ENCODE measurements at places on chromosomes 13 and 19.

DNA sequence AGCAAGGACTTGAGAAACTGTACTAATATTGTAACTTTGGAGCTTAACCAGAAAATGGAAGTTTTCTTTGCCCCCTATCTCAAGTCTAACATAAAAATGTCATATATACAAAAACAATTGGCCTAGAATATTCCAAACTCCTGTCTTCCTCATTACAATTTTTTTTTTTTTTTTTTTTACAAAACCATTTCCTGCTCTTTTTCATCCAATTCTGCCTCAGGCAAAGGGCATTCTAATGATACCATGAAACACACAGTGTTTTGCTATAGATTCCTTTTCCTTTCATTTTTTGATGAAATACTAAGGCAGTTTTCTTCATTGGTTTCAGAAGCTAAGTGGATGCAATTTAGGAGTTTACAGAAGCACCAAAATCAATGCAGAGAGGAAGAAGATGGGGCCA lies 119.7 kb downstream of the LHFPL6 start:
- no peaks in the 10 kb centered on the region for H3K27me3 ChIP-seq
- H3K36me3 ChIP-seq, result no peaks in the 10 kb centered on the region
- no peak overlapping the region for H3K27ac ChIP-seq
- no peaks in the 10 kb centered on the region for H3K4me1 ChIP-seq
- DNase-seq, result no peak

DNA sequence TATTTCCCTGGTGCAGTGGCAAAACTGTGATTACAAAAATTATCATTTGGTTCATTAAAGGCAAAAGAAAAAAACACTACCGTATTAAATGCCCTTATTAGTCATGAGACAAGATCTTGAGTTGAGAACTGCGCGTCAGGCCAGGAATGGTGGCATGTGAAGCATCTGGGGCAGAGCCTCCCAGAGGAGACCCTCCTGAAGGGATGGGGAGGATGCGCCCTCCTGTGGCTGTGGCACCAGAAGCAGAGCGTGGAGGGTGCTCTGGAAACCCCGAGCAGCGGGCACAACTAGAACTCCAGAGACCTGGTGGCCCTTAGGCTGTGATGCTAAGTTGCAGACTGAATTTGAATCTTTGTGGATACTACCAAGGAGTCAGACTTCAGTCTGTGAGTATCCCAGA lies 11.5 kb downstream of the CUL4A start:
- H3K27ac ChIP-seq, result no peak overlapping the region
- H3K4me1 ChIP-seq, result peaks cover 4% of the 10 kb centered on the region
- no peak overlapping the region for H3K4me3 ChIP-seq
- no peaks in the 10 kb centered on the region for H3K27me3 ChIP-seq

- DNase-seq, result no peak
- H3K36me3 ChIP-seq, result no peaks in the 10 kb centered on the region
These were observed 218.1 kb upstream of the ARGLU1 start for GRCh38 chr13:106786006-106786563.

DNA sequence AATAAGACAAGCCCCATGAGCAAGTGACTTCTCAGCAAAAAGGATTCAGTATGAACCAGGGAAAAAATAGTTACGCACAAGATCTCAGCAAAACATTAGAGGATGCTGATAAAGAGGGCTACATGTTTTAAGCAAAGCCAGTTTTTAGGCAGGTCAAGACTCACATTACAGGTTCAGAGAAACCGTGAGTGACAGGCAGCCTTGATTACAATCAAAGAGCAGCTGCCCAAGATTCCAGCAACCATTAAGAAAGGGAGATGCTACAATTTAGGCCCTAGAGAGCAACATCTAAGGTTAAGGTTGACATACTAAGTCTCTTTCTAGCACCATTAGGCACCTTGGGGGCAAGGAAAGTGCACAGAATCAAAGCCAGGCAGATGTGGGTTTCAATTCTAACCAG lies 2.8 kb upstream of the SLC7A1 start:
- H3K36me3 ChIP-seq, result no peaks in the 10 kb centered on the region
- no peak overlapping the region for H3K4me3 ChIP-seq
- H3K4me1 ChIP-seq, result peaks cover 8% of the 10 kb centered on the region
- no peak overlapping the region for H3K27ac ChIP-seq
- H3K27me3 ChIP-seq, result no peaks in the 10 kb centered on the region
- no peak for DNase-seq

GRCh38 chr19:3207461-3208242 lies 16.8 kb upstream of the CELF5 start:
- H3K27me3 ChIP-seq, result no peaks in the 10 kb centered on the region
- H3K4me1 ChIP-seq, result no peaks in the 10 kb centered on the region
- no peak overlapping the region for H3K4me3 ChIP-seq
- no peak overlapping the region for H3K27ac ChIP-seq
- no peak for DNase-seq

DNA sequence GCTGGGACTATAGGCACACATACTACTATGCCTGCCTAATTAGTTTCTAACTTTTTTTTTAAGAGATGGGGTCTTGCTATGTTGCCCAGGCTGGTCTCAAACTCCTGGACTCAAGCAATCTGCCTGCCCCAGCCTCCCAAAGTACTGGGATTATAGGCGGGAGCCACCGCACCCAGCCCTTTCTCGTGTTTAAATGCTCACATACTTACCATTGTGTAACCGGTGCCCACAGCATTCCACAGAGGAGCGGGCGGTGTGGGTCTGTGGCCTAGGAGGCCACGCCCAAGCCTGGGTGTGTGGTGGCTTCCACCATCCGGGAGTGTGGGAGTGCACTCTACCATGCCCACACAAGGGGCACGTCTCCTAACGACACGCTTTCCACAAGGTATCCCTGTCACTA lies 7.7 kb downstream of the LMNB2 start:
- no peak overlapping the region for H3K27ac ChIP-seq
- peaks cover 22% of the 10 kb centered on the region for H3K36me3 ChIP-seq
- H3K4me3 ChIP-seq, result no peak overlapping the region
- no peaks in the 10 kb centered on the region for H3K4me1 ChIP-seq

- H3K27ac ChIP-seq, result no peak overlapping the region
- no peaks in the 10 kb centered on the region for H3K36me3 ChIP-seq
- no peak for DNase-seq
- peaks cover 12% of the 10 kb centered on the region for H3K27me3 ChIP-seq
- H3K4me1 ChIP-seq, result no peaks in the 10 kb centered on the region
These were observed 310.7 kb downstream of the MYO16 start for GRCh38 chr13:108940121-108940520.

GRCh38 chr13:28705461-28706083 lies 13.2 kb downstream of the SLC46A3 start:
- H3K27ac ChIP-seq, result no peak overlapping the region
- H3K4me1 ChIP-seq, result peaks cover 13% of the 10 kb centered on the region
- no peak overlapping the region for H3K4me3 ChIP-seq
- H3K36me3 ChIP-seq, result peaks cover 26% of the 10 kb centered on the region
- no peak for DNase-seq
- no peaks in the 10 kb centered on the region for H3K27me3 ChIP-seq

- no peaks in the 10 kb centered on the region for H3K27me3 ChIP-seq
- H3K4me1 ChIP-seq, result peaks cover 36% of the 10 kb centered on the region
- H3K27ac ChIP-seq, result peak overlapping the region; percentile 92
- peak overlapping the region; percentile 73 for H3K4me3 ChIP-seq
These were observed 5.6 kb downstream of the BCL3 start for GRCh38 chr19:44753932-44754749.

DNA sequence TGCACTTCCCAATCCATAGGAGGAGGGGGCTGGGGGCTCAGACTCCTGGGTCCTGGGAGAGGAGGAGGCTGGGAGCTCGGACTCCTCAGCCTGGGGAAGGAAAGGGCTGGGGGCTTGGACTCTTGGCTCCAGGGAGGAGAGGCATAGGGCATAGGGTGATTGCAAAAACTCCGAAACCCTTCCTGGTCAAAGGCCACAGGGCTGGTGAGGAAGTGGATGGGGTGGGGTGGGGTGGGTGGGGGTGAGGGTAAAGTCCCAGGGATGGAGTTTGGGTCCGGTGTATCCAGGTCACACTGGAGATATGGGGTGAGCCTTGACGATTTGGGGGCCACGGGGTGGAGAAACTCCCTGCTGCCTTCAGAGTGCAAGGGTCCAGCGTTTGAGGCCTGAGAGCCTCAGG lies 2.8 kb downstream of the MYH14 start:
- no peaks in the 10 kb centered on the region for H3K4me1 ChIP-seq
- DNase-seq, result no peak
- H3K36me3 ChIP-seq, result no peaks in the 10 kb centered on the region
- no peak overlapping the region for H3K4me3 ChIP-seq
- no peak overlapping the region for H3K27ac ChIP-seq

- H3K4me3 ChIP-seq, result peak overlapping the region; percentile 33
- H3K4me1 ChIP-seq, result peaks cover 48% of the 10 kb centered on the region
These were observed 87.2 kb upstream of the TNFSF11 start for GRCh38 chr13:42486711-42487198.

GRCh38 chr13:54165581-54166215 lies 1137.1 kb downstream of the OLFM4 start:
- H3K27ac ChIP-seq, result no peak overlapping the region
- H3K4me1 ChIP-seq, result no peaks in the 10 kb centered on the region

DNA sequence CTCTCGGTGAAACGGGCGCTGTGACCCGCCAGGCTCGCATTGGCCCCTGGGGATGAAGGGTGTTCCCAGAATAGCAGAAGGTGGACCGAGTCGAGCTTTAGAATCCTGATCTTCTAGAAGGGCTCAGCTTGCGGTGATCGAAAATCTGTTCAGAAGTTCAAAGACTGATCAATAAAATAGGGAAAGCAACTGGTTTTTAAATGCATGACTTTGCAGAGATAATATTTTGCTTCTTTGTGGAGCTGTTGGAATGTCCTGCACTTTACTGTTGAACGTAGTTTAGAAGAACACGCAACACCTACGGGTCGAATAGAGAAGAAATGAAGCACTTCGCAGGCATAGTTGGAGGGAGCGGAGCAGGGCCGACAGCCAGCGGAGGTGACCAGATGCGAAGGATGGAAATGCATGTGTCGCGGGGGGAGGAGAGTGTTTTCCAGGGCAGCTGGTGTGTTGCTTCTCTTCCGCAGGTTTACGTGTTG lies 766 bp downstream of the CEBPG start:
- peak overlapping the region; percentile 89 for H3K4me3 ChIP-seq
- H3K27me3 ChIP-seq, result no peaks in the 10 kb centered on the region
- H3K27ac ChIP-seq, result peak overlapping the region; percentile 94
- DNase-seq, result peak; percentile 66
- H3K36me3 ChIP-seq, result peaks cover 14% of the 10 kb centered on the region
- H3K4me1 ChIP-seq, result peaks cover 41% of the 10 kb centered on the region

DNA sequence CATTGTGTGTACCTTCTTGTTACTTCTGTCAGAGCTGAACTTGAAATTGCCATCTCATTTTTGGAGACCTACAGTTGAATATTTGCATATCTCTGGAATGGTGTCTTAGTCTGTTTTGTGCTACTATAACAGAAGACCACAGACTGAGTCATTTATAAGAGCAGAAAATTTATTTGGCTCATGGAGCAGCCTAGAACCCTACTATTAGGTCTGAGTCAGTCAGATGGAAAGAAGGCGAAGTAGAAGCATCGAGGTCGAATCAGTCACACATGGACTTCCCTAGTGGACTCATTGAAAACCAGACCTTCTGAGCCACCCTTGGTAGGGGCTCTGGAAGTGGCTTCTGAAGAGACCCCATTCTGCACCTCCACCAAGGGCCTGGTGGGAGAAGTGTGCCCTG lies 33.9 kb upstream of the TPT1 start:
- H3K4me3 ChIP-seq, result no peak overlapping the region
- no peak overlapping the region for H3K27ac ChIP-seq
- H3K36me3 ChIP-seq, result peaks cover 8% of the 10 kb centered on the region
- DNase-seq, result no peak

- no peak overlapping the region for H3K27ac ChIP-seq
- no peaks in the 10 kb centered on the region for H3K27me3 ChIP-seq
- no peak overlapping the region for H3K4me3 ChIP-seq
- peaks cover 8% of the 10 kb centered on the region for H3K4me1 ChIP-seq
- DNase-seq, result no peak
These were observed 3.6 kb downstream of the GJA3 start for GRCh38 chr13:20157151-20157796.

DNA sequence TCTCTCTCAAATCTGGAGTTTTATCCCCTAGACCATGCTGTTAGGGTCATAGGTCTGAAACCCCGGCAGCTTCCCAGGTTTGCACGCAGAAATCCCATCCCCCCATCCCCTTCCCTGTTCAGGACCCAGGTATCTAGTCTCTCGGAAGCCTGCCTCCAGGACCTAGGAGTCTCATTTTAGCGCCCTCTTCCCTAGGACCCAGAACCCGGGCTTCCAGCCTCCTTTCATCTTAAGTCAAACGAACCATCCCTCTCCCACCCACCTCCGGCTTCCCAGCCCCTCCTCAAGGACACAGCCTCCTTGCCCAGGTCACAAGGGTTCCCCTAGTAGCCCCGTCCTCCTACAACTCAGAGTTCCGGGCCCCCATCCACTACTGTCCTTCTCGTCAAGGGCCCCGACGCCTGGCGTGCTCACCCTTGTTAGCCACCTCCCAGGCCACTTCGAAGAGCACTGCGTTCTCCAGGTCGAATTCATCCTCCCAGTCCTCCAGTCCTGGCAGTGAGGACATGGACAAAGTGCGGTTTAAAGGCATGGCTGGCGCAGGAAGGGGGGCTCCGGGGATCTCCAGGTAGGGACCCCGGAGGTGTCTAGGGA lies 431 bp downstream of the GYS1 start:
- peak overlapping the region; percentile 95 for H3K4me3 ChIP-seq
- peak overlapping the region; percentile 95 for H3K27ac ChIP-seq
- H3K36me3 ChIP-seq, result peaks cover 40% of the 10 kb centered on the region

- no peak overlapping the region for H3K4me3 ChIP-seq
- H3K27ac ChIP-seq, result no peak overlapping the region
- H3K36me3 ChIP-seq, result peaks cover 35% of the 10 kb centered on the region
These were observed 38.9 kb upstream of the NPAS1 start for GRCh38 chr19:46980761-46981160.

DNA sequence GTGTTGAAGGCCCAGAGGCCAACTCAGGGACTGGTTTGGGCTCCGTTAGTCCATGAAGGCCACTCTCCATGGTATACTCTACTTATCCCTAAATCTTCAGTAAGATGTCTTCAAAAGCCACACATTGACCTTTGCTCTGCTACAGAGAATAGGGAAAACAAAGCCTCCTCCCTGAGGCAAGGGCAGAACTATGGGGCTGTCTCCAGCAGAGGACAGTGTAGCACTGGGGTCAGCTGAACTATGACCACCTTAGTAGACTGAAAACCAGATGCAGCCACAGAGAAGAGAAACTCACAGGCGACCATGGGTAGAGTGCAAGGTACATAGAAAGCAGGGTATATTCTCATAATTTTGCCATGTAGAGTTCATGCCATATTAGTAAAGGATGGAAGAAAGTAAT lies 587.4 kb downstream of the LMO7 start:
- H3K27me3 ChIP-seq, result no peaks in the 10 kb centered on the region
- H3K4me1 ChIP-seq, result no peaks in the 10 kb centered on the region
- H3K4me3 ChIP-seq, result no peak overlapping the region
- no peak overlapping the region for H3K27ac ChIP-seq
- no peaks in the 10 kb centered on the region for H3K36me3 ChIP-seq
- peak; percentile 1 for DNase-seq

- no peaks in the 10 kb centered on the region for H3K27me3 ChIP-seq
- H3K27ac ChIP-seq, result no peak overlapping the region
- H3K4me1 ChIP-seq, result no peaks in the 10 kb centered on the region
- H3K4me3 ChIP-seq, result no peak overlapping the region
- no peak for DNase-seq
These were observed 131.5 kb upstream of the MCF2L start for GRCh38 chr13:112837371-112838037.

Data from MCF 10A (cell line).